Karpas-422 (cell line): ENCODE measurements at places on chromosomes 7 and 10.

GRCh38 chr10:3045471-3046209 lies 21.7 kb upstream of the PFKP start:
- DNase-seq: no peak
- H3K27me3 ChIP-seq: no peaks in the 10 kb centered on the region
- no peak overlapping the region for H3K4me3 ChIP-seq
- no peak overlapping the region for H3K27ac ChIP-seq

DNA sequence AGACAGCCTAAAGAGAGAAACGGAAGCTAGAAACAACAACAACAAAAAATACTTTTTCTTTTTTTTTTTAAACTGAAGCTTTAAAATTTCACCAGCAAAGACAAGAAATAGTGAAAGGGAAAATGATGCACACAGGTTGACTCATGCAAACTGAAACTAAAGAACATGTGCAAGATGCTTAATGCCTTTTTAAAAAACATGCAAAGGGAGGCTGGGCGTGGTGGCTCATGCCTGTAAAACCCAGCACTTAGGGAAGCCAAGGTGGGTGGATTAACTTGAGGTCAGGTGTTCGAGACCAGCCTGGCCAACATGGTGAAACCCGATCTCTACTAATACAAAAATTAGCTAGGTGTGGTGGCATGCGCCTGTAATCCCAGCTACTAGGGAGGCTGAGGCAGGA lies 15.1 kb upstream of the CUBN start:
- no peak overlapping the region for H3K4me3 ChIP-seq
- no peak for DNase-seq
- H3K4me1 ChIP-seq: no peaks in the 10 kb centered on the region

DNA sequence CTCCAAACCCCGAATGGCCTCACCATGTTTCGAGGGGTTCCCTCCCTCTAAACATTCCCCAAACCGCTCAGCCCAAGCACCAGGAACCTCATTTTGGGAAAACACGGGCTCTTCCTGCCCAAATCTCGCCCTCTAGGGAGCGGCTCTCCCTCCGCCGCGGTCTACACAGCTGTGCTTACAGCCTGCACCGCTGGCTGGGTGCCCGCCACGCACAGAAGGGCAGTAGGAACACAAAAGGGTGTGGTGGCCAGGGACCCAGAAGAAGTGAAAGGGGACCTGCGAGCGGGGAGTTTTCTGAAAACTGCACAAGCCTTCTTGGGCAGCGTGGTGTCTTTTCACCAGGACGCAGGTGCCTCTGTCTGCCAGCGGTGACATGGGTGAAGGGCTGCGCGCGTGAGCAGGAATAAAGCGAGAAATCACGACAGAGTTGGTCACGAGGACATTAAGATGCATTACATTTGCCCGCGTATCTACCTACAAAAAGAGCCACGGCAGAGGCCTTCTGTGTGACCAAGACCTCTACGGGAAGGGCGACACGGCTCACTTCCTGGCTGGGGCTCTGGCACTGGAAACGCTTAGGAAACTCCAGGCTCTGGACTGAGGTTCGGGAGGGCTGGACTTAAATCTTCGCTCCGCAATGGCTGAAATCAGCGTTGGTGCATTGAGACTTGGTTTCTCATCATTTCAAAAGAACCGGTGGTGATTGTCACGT lies 171.7 kb downstream of the LSM5 start:
- no peaks in the 10 kb centered on the region for H3K27me3 ChIP-seq
- H3K4me3 ChIP-seq: no peak overlapping the region
- no peak overlapping the region for H3K27ac ChIP-seq
- H3K36me3 ChIP-seq: no peaks in the 10 kb centered on the region
- no peak for DNase-seq
- no peaks in the 10 kb centered on the region for H3K4me1 ChIP-seq

DNA sequence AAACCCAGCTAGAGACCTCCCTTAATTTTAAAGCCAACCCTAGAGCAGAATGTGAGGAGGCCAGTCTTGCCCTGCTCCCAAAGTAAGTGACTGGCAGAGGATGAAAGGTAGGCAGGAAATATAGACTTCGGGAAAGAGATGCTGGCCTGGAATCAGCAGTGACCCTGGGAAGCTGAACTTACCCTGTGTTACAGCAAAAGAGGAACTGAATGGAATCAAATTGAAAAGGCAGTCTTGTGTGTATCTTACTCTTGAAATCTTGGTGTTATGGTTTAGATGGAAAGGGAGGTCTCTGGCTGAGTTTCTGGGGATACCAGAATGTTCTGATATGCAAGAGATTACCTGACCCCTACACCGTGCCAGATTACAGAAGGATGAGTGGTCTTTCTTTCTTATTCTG lies 7.9 kb upstream of the CFAP43 start:
- H3K4me3 ChIP-seq: no peak overlapping the region
- no peaks in the 10 kb centered on the region for H3K36me3 ChIP-seq
- H3K4me1 ChIP-seq: no peaks in the 10 kb centered on the region
- no peaks in the 10 kb centered on the region for H3K27me3 ChIP-seq
- no peak for DNase-seq
- H3K27ac ChIP-seq: no peak overlapping the region
